ENCODE measurements at places on chromosomes 16 and 17. TPM values are rescaled to one million over a fixed set of nuclear protein-coding genes. Genes with fewer than 3 reads are reported as not detected.

ZBTB4 gene
- total RNA-seq: 17.1 TPM

OR4D1 gene
- total RNA-seq: 0.07 TPM

IFT20 gene
- total RNA-seq: 34.3 TPM

FAM83G gene
- 24.2 TPM for total RNA-seq

CHST4 gene
- 4.4 TPM for total RNA-seq

GRCh38 chr17:17155568-17155967 lies 50.6 kb downstream of the PLD6 start:
- DNase-seq: no peak
- H3K27ac ChIP-seq: no peak overlapping the region
- no peak overlapping the region for H3K4me3 ChIP-seq
- peaks cover 31% of the 10 kb centered on the region for H3K36me3 ChIP-seq

GRCh38 chr16:48182979-48183537 lies 27.3 kb upstream of the ABCC12 start:
- H3K27me3 ChIP-seq: no peaks in the 10 kb centered on the region
- no peak for DNase-seq
- no peak overlapping the region for H3K4me3 ChIP-seq
- no peaks in the 10 kb centered on the region for H3K36me3 ChIP-seq
- no peak overlapping the region for H3K27ac ChIP-seq
- no peaks in the 10 kb centered on the region for H3K4me1 ChIP-seq

DNA sequence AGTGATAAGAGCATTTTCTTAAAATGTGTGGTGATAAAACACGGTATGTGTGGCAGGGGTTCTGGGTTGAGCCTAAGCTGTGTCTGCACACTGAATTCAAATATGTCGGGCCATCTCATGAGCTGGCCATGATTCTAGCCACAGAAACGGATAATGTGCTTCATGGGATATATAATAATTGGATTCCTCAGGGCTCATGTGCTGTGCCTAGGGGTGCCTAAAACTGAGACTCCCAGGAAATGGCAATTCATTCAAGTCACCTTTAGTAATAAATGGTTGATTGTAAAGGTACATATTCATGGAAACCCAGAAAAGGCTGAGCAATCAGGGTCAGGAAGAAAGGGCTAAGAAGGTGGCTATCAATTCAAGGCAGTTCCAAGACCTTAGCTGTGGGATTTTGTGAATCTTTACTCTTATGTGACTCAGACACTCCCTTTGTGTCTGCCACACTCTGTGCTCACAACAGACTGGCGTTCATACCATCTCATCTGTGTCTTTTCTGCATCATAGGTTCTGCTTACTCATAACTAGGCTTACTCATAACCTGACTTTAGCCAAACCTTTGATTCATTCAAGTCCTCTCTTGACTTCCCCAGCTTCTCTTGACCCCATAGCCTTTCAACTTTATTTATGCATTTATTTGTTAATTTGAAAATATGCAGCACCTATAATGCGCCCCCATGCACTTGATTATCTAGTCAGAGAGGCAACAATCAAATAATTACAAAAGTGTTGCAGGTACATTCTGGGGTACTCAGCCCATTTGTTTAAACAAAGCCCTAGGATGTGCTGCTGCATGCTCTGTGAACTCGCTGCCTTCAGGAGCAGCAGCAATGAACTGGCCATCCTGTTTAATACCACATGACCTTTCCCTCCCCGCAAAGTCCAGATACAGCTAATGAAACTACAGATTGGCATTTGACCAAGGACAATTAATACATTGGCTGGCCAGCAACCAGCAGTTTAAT lies 28.4 kb upstream of the MED13 start:
- no peak overlapping the region for H3K4me3 ChIP-seq
- H3K4me1 ChIP-seq: no peaks in the 10 kb centered on the region
- no peak for DNase-seq
- no peaks in the 10 kb centered on the region for H3K27me3 ChIP-seq
- H3K27ac ChIP-seq: no peak overlapping the region
- no peaks in the 10 kb centered on the region for H3K36me3 ChIP-seq

GRCh38 chr16:27113341-27113841 lies 46.7 kb downstream of the C16orf82 start:
- no peak overlapping the region for H3K27ac ChIP-seq
- H3K36me3 ChIP-seq: no peaks in the 10 kb centered on the region
- H3K4me3 ChIP-seq: no peak overlapping the region
- H3K4me1 ChIP-seq: no peaks in the 10 kb centered on the region

- no peaks in the 10 kb centered on the region for H3K4me1 ChIP-seq
- H3K36me3 ChIP-seq: no peaks in the 10 kb centered on the region
- DNase-seq: no peak
- H3K27me3 ChIP-seq: peaks cover 87% of the 10 kb centered on the region
Observed at GRCh38 chr16:5478036-5478435, 380.4 kb upstream of the EEF2KMT start.

GRCh38 chr16:79393127-79393526 lies 207.4 kb downstream of the MAF start:
- peaks cover 2% of the 10 kb centered on the region for H3K4me1 ChIP-seq
- H3K36me3 ChIP-seq: no peaks in the 10 kb centered on the region
- H3K27ac ChIP-seq: no peak overlapping the region
- no peaks in the 10 kb centered on the region for H3K27me3 ChIP-seq
- DNase-seq: peak; percentile 39

DNA sequence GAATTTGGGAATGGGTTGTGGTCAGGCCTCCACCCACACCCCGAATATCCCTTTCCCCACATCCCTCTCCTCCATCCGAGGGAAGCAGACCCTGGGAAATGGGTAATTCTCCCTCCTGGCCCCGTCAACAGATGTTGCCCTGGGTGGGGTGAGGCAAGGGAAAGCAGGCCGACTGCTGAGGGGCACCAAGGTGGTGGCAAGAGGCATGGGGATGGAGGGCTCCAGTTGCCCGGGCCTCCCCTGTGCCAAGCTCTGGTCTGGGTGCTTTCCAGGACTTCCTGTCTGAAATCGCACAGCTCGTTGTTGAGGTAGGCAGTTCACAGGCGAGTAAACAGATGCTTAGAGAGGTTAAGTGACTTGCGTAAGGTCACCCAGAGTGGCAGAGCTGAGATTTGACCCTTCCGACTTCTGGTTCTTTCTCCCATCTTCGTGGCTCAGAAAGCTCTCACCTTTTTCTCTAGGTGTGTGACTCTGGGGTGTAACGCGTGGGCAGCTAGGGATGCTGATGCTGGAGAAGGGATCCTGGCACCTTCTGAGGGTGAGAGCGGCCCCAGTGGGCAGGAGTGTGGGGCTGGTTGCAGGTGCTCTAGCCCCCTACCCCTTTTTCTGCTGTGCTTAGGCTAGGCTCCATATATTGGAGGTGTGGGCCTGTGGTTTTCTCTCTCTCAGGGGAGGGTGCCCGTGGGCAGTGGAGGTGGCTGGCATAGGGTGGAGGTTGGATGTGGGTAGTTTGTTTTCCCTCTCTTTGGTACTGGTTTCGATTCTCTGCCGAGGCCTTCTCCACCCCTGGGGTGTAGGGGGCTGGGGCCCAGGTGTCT lies 17.2 kb downstream of the RARA start:
- H3K4me3 ChIP-seq: no peak overlapping the region
- no peak for DNase-seq
- H3K27me3 ChIP-seq: no peaks in the 10 kb centered on the region
- H3K4me1 ChIP-seq: peaks cover 12% of the 10 kb centered on the region
- H3K36me3 ChIP-seq: no peaks in the 10 kb centered on the region

DNA sequence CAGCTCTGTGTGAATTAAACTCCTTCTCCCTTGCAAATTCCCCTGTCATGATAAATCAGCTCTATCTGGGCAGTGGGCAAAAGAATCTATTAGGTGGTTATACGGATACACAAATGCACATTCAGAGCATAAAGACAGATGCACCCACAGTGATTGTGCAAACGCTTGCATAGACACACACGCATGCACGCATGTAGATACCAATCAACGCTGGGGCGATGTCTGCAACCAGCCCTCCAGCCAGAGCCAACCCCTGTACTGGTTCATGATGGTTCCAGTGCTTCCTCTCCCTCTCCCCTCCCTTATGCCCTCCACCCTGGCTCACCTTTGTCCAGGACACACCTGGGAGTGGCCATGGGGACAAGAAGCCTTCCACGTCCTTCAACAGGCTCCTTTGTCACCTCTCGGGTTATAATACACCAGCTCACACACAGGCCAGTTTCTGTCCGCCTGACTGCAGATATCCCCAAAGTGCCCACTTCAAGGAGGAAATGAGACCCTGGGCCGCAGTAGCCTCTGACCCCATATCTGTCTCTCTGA lies 33.1 kb upstream of the SNN start:
- H3K4me1 ChIP-seq: peaks cover 7% of the 10 kb centered on the region
- H3K27ac ChIP-seq: no peak overlapping the region
- H3K4me3 ChIP-seq: no peak overlapping the region
- H3K36me3 ChIP-seq: no peaks in the 10 kb centered on the region
- no peaks in the 10 kb centered on the region for H3K27me3 ChIP-seq
- no peak for DNase-seq

- no peak for DNase-seq
- H3K4me3 ChIP-seq: no peak overlapping the region
- no peak overlapping the region for H3K27ac ChIP-seq
- no peaks in the 10 kb centered on the region for H3K27me3 ChIP-seq
Observed at GRCh38 chr17:73976676-73977521, 226.6 kb upstream of the RPL38 start.

DNA sequence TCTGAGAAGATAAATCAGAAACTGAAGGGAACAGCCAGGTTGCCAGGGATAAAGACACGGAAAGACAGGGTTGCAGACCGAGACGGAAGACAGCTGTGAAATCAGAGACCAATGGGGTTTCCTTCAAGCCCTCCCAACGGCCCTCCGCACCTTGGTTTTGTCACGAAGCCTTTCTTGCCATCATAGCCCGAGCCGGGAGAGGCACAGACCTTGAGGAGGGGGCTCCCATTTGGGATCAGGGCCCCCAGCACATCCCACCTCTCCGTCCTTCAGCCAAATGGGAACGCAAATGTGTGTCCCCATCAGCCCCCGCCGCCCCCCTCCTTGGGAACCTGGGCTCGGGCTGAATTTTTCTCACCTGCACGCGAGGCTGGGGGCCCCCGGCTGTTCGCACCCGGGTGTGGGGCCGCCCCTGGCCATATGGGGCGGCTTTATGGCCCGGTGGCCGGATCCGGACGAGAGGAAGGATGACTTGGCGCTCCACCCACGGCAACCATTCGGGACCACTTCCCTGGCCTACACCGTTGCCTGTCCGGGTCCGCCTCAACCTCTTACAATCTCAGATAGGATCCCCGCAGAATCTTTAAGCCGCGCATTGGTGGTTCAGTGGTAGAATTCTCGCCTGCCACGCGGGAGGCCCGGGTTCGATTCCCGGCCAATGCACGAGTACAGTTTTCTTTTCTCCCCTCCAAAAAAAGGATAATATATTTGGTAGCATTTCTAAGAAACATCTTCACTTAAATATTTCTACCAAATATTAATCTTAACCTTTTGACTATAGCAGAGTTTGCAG lies 1.4 kb upstream of the HES7 start:
- DNase-seq: peak; percentile 98
- no peaks in the 10 kb centered on the region for H3K4me1 ChIP-seq
- H3K4me3 ChIP-seq: peak overlapping the region; percentile 91
- no peak overlapping the region for H3K27ac ChIP-seq

DNA sequence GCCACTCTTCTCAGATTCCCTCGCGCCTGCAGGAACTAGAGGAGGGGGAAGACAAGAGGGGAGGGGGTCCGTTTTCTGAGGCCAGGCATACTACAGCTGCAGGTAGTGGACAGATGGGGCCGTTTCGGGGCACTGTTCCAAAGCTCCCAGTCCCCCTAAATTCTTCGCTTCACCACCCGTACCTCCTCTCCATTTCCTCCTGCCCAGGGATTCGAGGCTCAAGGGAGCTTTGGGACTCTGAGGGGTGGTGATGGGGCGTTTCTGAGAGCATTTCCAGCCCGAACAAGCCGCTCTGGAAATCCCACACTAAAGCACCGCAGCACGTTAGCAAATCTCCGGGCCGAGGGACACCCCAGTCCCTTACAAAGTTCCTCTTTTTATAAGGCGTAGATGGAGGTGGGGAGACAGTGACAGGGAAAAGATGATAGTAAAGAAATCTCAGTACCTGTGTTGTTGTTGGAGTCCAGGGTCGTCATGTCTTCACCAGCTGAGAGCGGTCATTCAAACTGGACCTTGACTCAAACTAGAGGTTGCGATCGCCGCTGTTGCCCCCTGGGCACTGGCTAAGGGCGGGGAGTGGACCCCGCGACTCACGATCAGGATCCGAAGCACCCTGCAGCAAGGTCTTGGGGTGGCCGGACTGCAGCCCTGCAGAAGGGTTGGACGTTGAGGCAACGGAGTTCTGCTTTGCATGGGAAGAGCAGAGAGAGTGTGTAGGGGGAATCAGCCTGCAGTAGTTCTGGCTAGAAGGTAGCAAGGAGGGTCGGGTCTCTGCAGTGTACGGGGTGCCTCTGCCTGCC lies 570 bp downstream of the NR1D1 start:
- no peak overlapping the region for H3K27ac ChIP-seq
- no peaks in the 10 kb centered on the region for H3K36me3 ChIP-seq

GRCh38 chr17:59423137-59423724 lies 91.8 kb downstream of the YPEL2 start:
- H3K4me3 ChIP-seq: no peak overlapping the region
- peak; percentile 80 for DNase-seq
- H3K27me3 ChIP-seq: no peaks in the 10 kb centered on the region
- H3K36me3 ChIP-seq: no peaks in the 10 kb centered on the region
- H3K27ac ChIP-seq: no peak overlapping the region
- peaks cover 40% of the 10 kb centered on the region for H3K4me1 ChIP-seq

- DNase-seq: no peak
- H3K4me3 ChIP-seq: no peak overlapping the region
- H3K4me1 ChIP-seq: no peaks in the 10 kb centered on the region
- no peaks in the 10 kb centered on the region for H3K27me3 ChIP-seq
- H3K27ac ChIP-seq: no peak overlapping the region
Observed at GRCh38 chr16:17368446-17368845, 102.3 kb downstream of the XYLT1 start.

DNA sequence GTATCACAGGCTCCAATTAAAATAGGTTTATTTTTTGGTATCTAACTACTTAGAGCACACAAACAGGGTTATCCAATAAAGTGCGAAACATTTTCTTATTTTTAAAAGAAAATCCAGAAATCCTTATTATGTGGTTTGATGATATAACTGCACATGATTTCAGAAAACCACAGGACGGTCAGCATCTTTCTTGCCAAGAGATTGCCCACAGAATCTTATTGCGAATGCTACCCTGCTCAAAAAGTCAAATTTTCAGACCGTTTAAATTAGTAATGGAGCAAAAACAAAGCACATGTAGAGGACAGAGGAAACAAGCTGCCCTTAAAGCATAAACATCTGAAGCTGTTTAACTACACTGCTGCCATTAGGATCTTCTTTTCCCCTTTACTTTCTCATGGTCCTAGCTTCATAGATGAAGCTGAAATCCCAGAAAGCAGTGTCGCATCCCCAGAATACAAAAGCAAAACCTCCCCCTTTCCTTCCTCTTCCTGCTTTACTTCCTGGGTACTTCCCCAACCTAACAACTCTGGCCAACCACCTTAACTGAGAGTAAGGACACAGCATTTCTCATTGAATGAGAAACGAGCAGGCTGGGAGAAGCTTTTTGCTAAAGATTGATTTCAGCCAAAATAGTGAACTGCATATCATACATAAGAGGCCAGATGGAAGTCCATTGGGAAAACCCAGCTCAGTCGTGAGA lies 43.7 kb downstream of the CMTM4 start:
- H3K27ac ChIP-seq: no peak overlapping the region
- no peaks in the 10 kb centered on the region for H3K4me1 ChIP-seq
- H3K36me3 ChIP-seq: peaks cover 5% of the 10 kb centered on the region
- H3K27me3 ChIP-seq: no peaks in the 10 kb centered on the region

Measured in endodermal cell (in vitro differentiated cells).